ENCODE measurements at places on chromosomes 12 and 14.

DNA sequence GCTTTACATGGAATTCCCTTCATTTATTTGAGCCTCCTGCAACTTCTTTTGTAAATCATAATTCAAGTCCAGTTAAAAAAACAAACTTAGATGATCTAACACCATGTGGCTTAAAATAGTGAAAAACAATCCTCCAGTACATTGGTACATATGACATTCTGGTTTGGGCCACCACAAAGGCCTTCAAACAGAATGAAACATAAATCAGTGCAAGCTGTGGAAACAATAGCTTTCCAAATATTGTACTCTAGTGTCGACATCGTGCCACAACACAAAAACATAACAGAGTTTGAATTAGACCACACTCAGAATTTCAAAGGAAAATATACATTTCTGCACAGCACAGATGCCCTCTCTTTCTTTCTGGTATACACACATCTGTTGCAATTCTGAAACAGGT, 751.3 kb downstream of the SLC6A15 start:
- no peak for DNase-seq

GRCh38 chr14:37150414-37150813, 22.0 kb downstream of the SLC25A21 start:
- DNase-seq = no peak

GRCh38 chr12:51401020-51401419, 9.8 kb upstream of the GALNT6 start:
- DNase-seq = no peak

GRCh38 chr12:44930972-44931600, 55.0 kb upstream of the NELL2 start:
- DNase-seq = no peak

DNA sequence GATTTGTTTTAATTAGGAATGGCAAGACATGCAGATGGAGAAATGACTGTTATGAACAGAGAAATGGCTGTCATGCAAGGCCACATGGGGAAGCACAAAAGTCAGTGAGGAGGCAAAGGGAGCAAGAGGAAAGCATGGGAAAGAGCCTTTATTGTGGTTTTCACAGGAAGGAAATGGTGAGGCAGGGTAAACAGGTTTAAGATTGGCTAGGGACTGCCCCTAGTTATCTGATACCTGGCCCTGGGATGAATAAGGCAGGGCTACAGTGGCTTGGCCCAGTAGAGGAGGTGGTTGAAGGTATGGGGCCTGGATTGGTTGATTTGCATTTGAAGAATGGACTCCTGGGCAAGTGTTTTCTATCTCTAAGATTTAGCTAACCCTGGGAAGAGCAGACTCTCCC, 168.7 kb upstream of the CNOT2 start:
- DNase-seq = no peak

- DNase-seq = no peak
Measured at GRCh38 chr14:85295318-85295717, 234.6 kb upstream of the FLRT2 start.

DNA sequence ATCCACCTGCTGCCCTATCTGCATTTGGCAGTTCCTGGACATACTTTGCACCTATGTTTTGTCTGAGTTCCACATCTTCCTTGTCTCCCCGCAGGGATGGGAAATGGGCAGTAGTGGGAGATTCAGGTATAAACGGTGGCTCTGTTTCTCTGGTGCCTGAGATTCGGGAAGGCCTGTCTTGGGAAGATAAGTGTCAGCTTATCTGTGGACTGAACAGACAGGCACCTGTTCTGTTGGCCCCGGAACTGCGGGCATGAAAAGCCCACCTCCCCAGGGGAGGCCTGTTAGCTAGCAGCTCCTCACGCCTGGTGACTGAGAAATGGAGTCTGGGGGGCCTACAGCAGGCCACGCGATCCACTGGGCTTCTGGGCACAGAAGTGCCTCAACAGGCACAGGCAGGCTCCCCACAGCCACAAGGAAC, 5.8 kb downstream of the PHB2 start:
- DNase-seq = no peak

GRCh38 chr12:96456265-96456974, 33.0 kb upstream of the CFAP54 start:
- DNase-seq = no peak

GRCh38 chr12:132356691-132357622, 27.6 kb upstream of the GALNT9 start:
- no peak for DNase-seq

- no peak for DNase-seq
Measured at GRCh38 chr12:72271451-72272090, 599 bp upstream of the TRHDE start.

GRCh38 chr12:3838076-3838475, 35.1 kb downstream of the PARP11 start:
- no peak for DNase-seq

- DNase-seq = no peak
Measured at GRCh38 chr12:63862187-63862968, 17.9 kb downstream of the SRGAP1 start.

DNA sequence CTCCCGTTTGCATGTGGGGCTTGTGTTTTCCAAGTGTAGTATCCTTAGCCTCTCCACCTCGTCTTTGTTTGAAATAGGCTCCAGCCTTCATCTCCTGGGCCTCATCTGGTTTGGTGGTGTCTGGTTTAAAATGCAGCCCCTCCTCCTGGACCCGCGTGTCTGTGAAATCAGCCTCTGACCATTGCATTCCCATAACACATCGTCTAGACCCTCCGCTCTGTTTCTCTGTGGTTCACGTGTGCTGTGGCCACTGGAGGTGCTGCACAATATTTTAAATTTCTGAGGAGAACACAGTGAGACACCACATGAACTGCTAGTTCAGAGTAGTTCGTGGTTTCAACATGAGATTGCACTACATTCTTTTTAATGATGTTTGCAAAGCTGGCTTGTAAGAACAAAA, 35.6 kb downstream of the UBE3B start:
- no peak for DNase-seq

GRCh38 chr14:86088156-86088555, 558.2 kb downstream of the FLRT2 start:
- no peak for DNase-seq

- no peak for DNase-seq
Measured at GRCh38 chr14:70036665-70037064, 152.1 kb downstream of the SLC8A3 start.

GRCh38 chr14:102678394-102678793, 85.9 kb downstream of the RCOR1 start:
- DNase-seq = no peak

DNA sequence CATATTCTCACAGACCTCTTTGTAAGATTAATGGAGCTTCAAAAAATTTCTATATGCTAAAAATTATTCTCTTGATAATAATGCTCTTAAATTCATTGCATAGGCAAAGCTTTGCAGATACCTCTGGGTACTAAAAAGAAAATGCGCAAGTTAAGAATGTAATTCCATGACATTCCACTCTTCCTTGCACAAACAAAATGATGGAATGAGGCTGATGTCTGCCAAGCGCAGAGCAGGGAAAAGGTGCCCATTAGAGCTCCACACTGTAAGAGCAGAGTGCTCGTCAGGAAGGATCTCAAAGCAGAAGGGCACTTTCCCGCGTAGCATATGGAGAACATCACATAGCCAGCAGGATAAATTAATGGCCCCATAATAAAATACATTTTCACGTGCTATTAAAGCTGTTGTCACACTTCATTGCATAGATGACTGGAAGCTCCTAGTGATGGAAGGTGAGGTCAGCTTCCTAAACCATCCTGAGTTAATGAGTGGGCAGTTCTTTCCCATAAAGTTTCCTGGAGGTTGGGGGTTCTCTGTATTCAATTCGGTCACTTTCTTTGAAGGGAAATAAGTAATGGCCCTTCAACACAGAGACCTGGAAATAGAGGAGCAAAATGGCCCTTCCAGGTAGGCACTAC, 1058.9 kb downstream of the GALC start:
- DNase-seq = no peak

- no peak for DNase-seq
Measured at GRCh38 chr12:56029666-56030293, 8.9 kb downstream of the IKZF4 start.

GRCh38 chr12:1639538-1639937, 10.5 kb downstream of the WNT5B start:
- DNase-seq = no peak

- no peak for DNase-seq
Measured at GRCh38 chr14:100320157-100320856, 2.8 kb upstream of the SLC25A47 start.

All from stimulated activated CD8-positive, alpha-beta memory T cell treated with anti-CD3 and anti-CD28 coated beads, Interleukin-4, amount 100 ng/mL, for 1 hour (primary cell).